ENCODE measurements at places on chromosomes 7 and 10.

- no peak for DNase-seq
Measured at GRCh38 chr7:21256310-21256877, 171.5 kb upstream of the SP4 start.

GRCh38 chr7:94662548-94662947 is 6.6 kb upstream of the SGCE start:
- DNase-seq, result no peak

- DNase-seq, result no peak
Measured at GRCh38 chr7:2807460-2807844, 36.7 kb downstream of the GNA12 start.

DNA sequence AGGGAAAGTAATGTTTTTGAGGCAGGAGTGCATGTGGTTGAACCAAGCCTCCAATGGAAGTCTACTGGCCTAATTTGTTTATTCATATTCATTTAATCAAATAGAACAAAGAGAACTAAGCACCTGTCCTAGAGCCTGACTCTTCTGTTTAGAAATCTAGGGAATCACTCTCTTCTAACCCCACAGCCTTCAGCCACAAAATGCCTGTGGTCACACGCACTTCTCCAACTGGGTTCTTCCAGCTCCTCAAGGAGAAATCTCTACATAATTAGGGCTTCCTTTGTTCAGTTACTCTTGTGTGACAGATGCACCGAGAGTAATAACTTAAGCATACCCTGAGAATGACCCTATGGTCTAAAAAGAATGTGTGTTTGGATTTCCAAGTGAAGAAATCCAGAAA is 133.7 kb upstream of the NAMPT start:
- DNase-seq, result no peak

- no peak for DNase-seq
Measured at GRCh38 chr10:125886914-125887512, 5.9 kb upstream of the DHX32 start.

DNA sequence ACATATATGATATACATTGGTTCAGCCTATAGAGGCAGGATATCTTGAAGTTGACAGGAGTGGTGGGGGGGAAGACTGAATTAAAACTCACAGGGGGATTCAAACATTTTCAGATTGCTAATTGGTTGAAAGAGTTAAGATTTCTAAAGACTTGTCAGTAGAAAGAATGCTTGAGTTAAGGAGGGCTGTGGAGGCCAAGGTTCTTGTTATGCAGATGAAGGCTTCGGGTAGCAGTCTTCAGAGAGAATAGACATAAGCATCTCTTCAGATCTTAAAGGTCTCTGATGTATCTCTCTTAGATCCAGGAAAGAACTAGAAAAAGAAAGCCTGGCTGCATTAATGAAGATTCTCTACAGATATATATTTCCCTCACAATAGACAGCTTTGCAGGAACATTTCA is 209.8 kb upstream of the SEMA3D start:
- no peak for DNase-seq

DNA sequence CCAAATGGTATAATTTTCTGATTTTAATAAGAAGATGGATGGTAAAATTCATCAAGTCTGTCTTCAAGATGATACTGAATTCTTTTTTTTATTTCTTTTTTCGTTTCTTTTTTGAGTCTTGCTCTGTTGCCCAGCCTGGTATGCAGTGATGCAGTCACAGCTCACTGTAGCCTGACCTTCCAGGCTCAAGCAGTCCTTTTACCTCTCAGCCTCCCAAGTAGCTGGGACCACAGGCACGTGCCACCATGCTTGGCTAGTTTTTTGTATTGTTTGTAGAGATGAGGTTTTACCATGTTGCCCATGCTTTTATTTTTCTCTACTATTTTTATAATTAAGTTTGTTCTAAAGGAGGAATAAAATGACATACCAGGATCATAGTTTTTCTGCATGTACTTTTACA is 52.1 kb upstream of the HELLS start:
- no peak for DNase-seq

DNA sequence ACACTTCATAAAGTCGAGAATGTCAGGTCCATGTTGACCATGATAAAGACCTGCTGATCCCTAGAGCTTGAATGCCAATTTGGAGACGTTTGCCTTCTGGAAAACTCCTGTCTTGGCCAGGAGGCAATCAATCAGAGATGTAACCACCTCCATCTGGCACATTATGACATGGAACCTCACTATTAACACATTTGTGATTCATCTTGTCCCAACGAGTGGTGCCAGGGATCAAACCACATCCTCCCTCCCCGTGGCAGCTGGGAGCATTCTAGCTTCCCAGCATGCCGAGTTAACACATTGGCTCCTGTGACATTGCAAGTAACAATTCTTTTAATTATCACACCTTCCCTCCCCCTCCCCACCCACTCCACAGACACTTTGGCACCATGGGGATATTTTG is 84.0 kb upstream of the PPP1R17 start:
- no peak for DNase-seq

DNA sequence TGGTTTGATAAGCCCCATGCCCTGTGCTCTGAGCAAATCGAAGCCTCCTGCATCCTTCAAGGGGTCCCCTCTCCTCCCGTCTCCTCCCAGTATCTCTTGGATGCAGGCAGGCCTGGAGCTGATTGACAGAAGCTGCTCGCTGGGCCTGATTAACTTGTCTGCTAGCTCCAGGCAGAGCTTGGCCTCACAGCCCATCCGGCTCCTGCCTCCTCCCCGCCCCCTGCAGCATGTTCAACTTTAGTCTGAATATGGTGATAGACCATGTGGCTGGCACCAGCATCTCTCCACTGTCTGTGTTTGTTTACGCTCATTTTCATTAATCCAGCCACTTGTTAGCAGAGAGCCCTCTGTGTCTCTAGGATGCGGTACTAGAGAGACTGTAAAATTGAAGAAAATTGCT is 432.2 kb downstream of the DPP6 start:
- DNase-seq, result no peak

DNA sequence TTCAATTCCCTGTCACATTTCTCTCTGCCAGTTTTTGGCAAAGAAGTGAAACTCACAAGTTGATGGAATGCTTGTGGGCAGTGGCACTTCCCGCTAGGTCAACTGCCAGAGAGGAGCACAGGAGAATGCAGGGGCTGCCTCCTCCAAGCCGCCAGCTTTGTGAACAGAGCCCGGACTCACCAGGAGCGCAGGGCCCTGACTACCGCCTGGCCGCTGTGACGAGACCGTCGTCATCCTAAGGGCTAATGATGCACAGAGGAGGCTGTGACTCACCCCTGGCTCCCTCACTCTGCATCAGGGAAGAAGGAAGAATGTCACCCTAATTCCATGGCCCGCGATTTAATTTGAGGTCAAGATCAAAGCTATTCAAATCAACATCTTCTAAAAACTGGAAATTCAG is 123.9 kb downstream of the TAX1BP1 start:
- no peak for DNase-seq

GRCh38 chr7:16671811-16672210 is 25.8 kb downstream of the BZW2 start:
- DNase-seq, result no peak

DNA sequence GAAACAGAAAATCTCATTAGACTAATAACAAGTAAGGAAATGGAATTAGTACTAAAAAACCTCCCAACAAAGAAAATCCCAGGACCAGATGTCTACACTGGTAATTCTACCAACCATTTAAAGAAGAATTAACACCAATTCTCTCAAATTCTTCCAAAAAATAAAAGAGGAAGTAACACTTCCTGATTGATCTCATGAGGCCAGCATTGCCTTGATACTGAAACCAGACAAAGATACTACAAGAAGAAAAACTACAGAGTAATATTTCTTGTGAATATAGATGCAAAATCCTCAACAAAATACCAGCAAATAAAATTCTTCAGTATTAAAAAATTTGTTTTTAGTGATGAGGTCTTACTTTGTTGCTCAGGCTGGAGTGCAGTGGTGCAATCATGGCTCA is 21.3 kb downstream of the GCK start:
- no peak for DNase-seq

DNA sequence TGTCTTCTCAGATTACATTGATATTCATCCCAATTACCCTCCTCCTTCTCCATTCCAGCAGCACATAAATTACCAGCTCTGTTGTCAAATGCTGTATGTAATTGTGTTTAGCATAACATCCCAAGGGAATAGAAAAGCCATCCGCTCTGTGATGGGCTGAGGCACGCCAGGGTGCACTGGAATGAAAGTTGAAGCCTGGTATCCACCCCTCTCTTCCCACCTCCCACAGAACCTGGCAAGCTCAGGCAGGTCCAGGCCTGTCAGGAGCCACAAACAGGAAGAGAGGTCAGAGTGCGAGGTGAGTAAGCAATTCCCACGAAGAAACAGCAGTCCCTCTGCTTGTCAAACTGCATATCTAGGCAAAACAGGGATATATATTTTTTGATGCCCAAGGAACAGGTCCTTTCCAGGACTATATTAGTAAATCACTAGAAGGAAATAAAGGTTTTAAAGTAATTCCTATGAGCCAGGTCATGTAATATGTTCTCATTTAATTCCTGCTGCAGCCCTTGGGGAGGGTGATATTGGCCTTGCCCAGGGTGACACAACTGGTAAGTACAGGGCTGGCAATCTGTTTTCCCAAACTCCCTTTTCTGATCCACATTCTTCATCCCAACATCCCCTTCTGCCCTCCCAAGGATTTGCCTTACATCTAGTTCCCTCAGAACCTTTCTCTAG is 155.6 kb upstream of the GHITM start:
- DNase-seq, result no peak

DNA sequence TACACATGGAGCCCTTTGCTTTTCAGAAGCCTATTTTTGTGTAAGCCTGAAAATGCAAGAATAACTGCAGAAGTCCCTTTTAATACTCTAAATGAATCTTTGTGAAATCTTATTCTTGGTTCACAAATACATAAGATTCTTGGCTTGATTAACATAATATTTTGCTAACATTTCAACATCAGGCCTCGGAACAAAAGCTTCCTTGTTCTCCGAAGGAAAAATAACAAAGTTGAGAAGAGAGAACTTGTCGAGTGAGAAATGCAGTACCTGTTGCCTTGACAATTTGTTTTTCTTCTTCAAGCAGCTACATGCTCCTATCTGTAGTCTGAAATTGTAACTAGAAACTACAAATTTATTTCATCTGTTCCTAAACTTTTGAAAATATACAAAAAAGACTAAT is 8.5 kb downstream of the NT5C2 start:
- no peak for DNase-seq

DNA sequence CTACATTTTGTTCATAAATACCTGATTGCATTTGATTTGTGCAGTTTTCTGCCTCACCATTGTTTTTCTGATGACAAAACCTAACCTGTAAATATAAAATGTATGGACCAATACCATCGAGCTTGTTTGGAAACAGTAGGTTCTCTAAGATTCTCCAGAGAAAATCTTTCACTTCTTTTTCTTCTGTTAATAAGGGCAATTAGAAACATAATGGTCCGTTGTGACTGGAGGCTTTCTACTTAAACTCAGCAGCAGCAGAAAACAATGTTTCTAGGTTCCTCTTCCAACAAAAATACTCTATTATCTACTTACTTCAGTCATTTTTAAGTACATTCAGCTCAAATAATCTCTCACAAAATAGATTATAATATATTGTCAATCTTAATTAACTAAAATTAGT is 601.5 kb downstream of the PHTF2 start:
- no peak for DNase-seq

GRCh38 chr10:47336387-47337134 is 11.6 kb upstream of the RBP3 start:
- no peak for DNase-seq

DNA sequence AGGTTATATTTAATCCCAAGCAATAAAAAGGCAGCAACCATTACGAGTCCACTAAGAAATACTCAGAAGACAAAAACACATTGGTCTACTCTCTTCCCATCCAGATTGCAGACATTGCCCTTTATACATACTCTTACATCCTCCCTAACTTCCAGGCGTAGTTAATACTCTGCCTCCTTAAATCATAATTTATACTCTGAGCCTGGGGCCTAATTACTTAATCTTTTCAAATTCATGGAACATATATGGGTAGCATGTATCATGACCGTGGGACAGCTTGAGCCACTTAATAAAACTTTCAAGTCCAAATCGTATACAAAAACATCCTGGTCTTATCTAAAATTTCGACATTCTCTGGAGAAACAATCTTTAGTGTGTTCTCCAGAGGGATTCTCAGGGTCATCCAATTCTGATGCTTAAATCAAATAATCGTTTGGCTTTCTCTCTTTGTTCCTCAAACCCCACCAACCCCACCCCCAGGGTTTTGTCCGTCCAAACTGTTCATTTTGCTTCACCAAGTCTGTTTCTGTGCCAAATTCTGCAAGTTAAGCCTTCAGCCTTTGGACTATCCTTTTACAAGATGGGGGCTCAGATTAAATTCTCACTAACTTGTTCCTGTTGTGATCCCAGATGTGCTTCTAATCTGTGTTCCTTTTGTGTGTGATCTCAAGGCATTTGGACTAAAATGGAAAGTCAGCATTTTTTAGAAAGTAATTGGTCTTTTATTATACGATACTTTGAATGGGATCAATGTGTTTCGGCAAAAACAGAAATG is 86.4 kb downstream of the ADAM12 start:
- DNase-seq, result no peak

GRCh38 chr10:101602761-101603398 is 14.8 kb downstream of the DPCD start:
- no peak for DNase-seq

DNA sequence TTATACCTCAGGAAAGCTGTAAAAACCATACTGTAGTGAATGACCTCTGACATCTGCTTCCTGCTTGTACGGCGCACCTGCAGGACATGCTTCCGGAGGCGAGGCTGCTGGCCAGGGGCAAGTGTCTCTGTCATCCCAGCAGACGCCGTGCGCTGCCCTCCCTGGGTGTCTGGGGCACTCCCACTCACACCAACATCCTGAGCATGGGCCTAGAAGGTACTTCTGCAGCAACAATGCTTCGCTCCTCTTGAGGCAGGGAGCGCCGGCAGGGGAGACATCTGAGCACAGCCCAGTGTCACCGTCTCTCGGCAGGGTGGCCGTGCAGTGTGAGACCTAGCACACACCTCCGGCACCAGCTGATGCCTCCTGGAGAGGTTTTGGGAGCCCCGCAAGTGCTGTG is 269.2 kb downstream of the MAD1L1 start:
- no peak for DNase-seq

DNA sequence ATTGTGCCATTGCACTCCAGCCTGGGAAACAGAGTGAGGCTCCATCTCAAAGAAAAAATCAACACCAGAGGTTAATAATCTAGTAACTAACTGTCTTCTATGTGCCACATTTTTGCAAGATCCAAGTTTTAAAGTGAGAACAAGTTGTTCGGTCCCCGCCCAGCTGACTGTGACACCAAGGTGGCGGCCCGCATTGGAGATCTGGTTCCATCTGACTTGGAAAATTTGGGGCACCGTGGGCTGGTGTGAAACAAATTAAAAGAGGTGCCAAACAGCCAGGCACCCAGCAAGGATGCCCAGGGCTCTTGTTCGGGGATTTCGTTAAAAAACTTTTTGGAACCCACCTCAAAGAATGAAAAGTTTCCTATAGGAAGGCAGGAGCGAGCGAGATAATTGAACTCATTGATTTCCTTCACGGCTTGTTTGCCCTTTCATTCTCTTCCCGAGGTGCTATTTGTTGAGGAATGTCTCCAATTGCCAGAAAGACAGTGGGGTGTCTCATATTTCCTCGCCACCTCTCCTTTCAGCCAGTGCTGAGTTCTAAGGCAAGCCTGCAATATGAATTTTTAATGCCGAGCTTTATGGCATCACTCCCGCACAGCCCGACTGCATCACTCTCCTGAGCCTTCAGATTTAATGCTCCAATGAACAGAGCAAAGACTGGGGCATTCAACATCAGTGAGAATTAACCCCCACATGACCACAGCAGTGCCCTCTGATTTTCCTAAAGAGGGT is 156.9 kb upstream of the SH2B2 start:
- no peak for DNase-seq

Measured in esophagus squamous epithelium (tissue), 5 donors.